Activated CD8-positive, alpha-beta memory T cell treated with anti-CD3 and anti-CD28 coated beads for 1 hour (primary cell): ENCODE measurements at places on chromosomes 3 and 15.

- no peak for DNase-seq
Measured at GRCh38 chr3:4950948-4951347, 28.3 kb upstream of the BHLHE40 start.

DNA sequence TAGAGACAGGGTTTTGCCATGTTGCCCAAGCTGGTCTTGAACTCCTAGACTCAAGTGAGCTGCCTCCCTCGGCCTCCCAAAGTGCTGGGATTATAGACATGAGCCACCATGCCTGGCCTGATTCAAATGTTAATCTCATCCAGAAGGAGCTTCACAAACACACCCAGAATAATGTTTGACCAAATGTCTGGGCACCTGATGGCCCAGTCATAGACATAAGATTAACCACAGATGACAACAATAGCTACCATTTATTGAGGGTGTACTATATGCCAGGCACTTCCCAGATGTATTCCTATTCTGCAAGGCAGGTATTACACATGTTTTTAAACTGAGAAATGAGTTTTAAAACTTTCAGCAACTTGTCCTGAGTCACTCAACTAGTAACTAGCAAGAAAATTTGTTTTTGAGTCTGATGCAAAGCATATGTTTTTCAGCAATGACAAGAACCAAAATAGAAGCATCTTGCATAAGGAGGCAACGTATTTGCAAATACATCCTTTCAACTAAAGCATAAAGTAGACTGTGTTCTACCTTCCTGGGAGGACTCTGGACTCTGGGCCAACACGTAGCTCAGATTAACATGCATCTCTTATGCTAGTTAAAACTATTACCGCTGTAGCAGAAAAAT lies 8.1 kb upstream of the SPG21 start:
- no peak for DNase-seq

- DNase-seq, result no peak
Measured at GRCh38 chr3:129409541-129409940, 18.9 kb downstream of the EFCAB12 start.

DNA sequence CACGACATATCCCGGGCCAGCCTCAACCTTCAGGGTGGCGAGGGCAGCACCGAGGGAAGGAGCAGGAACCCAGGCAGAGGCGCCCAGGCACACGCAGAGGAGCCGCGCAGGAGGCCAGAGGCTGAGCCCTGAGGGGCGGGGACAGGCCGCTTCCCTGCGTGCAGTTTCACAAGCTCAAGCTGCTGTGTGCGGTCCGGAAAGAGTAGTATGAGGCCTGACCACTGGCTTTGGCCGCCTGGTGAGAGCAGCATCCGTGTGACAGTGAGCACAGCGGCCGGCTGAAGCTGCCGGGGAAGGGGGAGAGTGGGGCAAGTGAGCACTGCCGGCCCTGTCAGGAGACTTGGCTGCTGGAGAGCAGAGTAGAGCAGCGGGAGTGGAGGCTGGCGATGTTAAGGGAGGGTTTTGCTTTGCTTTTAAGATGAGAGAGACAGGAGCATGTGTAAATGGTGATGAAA lies 8.7 kb downstream of the ZDHHC19 start:
- no peak for DNase-seq

DNA sequence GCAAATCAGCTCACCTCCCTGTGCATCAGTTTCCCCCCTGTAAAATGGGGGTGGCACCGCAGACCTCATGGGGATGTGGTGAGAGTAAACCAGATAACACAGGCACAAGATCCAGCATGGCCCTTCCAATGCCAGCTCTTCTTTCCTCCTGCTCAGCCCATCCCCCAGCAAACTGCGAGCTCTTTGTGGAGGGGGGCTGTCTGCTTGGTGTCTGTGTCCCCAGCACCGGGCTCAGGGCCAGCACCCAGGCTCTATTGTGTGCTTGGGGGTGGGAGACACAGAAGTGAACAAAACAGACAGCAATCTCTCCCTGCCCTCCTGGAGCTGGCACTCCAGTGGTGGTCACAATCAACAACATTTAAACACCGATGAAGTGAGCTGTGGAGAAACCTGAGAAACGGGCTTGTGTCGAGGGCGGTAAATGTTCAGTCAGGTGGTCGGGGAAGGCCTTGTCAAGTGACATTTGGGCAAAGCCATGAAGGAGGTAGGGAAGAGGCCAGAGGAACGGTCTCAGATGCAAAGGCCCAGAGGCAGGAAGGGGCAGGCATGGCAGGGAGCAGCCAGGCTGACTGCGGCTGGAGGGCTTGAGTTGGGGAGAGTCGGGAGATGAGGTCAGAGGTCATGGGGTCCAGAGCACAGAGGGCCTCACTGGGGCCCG lies 28.4 kb downstream of the GRIP2 start:
- no peak for DNase-seq

- DNase-seq, result no peak
Measured at GRCh38 chr3:157026091-157026490, 133.9 kb downstream of the CCNL1 start.

DNA sequence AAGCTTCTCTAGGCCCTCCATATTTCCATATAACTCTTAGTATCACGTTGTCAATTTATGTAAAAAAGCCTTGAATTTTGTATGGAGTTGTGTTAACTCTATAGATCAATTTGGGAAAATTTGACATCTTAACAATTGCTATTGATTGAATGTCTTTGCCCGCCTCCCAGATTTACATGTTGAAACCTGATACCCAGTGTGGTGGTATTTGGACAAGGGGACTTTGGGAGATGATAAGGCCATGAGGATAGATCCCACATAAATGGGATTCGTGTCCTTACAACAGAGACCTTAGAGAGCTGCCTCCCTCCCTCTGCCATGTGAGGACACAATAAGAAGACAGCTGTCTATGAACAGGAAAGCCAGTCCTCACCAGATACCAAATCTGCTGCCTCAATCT lies 21.1 kb upstream of the TNK2 start:
- DNase-seq, result no peak

DNA sequence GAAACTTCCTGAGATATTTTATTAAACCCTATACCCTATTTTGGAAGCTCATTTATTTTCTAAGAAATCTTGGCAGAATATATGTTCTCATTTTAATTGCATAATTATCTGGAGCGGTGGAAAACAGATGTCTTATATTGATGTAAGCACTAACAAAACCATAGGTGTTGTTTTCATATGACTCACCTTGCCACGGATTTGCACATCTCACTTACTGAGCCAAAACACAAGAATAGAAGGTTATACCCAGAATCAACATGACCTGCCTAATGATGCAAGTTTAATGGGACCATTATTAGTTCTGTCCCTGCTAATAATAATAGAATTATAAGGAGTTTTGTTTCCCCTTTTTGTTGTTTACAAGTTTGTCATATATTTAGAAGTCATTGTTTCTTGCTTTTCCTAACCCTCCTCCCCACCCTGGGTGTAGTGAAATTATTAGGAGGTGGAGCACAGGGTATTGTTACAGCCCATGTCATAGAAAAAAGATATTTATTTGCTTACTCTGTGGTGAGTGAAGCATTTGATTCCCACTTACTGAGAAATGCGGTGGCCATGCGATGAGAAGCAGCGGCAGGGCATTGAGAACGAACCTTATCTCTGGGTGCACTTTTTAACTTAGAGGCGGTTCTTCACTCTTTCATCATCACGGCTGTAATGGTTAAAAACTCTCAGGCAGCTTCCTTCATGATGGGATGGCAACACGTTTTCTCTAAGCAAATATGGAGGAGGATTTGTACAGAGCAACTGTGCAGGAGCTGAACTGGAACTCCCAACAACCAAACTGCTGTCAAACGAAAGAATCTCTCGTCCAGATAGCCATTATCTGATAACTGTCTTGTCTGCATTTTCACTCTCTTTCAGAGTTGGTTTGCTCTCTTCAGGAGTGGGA lies 521 bp downstream of the IL5RA start:
- DNase-seq, result no peak

GRCh38 chr3:86794361-86795065 lies 196.4 kb downstream of the VGLL3 start:
- no peak for DNase-seq

DNA sequence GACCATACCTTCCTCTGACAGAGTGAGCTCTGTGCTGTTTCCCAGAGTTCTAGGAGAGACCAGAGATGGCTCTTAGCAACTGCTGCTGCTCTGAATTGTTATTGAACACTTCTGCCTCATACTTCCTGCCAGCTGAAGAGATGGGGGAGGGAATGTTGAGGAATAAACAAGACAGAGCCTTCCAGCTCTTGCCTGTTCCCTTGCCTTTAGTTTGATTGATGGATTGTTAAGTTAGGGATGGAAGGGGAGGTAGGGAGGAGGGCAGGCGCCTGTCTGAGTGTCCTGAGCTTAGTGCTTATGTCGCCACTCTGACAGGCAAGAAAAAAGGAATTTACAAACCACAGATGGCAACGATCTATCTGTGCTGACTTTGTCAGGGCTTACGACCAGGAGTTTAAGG lies 42.8 kb downstream of the ZNF609 start:
- DNase-seq, result no peak

DNA sequence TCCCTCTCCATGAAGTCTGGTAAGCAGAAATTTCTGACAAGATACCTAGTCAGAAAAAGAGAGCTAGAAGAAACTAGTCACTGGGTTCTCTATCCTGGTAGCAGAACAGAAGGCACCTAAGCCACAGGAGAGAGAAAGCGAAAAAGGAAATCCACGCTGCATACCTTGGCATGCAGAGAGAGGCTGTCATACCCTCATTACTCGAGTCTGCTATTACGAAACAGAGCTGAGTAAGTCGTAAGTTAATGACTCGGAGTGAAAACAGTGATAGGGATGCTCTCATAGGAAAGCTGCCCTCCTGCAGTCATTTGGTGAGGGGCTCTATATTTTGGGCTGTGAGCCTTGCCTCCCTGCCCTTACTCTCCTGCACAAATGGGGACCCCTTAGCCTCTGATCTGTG lies 16.2 kb downstream of the CLRN1 start:
- no peak for DNase-seq

- DNase-seq, result no peak
Measured at GRCh38 chr15:87401973-87402372, 854.6 kb downstream of the NTRK3 start.

DNA sequence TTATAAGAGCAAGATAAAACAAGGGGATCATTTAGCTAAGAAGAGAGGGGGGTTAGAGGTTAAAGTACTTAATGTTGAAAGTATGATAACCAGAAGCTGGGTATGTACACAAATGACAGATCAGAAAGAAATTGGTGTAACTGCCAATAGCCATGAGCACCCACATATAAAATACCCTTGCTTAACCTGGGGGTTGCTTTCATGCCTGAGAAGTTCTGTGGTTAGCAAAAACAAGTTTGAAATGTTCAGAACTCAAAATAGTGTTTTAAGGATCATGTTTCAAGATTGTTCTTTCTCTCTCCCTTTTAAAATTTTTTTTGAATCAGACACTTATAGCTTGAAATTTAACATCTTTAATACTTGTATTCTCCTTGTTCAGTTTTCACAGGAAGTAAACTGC lies 321.4 kb upstream of the GBE1 start:
- no peak for DNase-seq

DNA sequence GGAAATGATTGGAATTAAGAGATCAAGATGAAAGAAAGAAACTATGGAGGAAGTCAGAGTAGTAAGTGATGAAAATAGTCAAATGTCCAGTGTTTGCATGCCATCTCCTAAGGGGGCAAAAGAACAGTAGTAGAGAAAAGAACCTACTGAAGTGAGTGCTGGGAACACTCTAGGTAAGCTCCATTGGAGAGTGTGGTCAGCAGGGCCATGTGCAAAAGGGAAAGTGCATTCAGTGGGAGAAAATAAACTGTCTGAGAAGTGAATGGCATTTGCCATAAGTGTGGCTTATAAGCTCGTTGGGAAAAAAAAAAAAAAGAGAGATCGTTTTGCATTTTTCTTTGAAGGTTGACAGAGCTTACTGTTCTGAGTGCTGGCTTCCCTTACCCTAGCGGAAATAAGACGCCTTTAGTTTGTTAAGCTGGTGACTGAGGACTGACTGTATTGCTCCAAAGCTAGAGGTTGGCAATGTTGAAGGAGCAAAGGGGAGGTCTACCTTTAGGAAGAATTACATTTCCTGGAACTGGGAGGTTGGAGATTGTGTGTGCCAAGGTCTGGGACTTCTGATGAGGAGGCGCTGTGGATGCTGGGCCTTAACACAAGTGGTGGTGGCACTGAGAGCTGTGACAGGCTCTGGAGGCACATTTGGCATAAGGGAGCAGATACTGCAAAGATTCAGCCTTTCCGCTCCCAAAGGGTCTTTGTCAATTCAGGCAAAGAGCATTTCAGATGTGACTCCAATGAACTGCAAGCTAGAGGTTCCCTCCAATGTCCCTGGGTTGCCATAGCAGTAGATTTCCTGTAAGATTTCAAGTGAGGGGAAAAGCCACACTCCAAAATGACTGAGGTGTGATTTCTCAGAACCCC lies 287.8 kb upstream of the SATB1 start:
- no peak for DNase-seq

DNA sequence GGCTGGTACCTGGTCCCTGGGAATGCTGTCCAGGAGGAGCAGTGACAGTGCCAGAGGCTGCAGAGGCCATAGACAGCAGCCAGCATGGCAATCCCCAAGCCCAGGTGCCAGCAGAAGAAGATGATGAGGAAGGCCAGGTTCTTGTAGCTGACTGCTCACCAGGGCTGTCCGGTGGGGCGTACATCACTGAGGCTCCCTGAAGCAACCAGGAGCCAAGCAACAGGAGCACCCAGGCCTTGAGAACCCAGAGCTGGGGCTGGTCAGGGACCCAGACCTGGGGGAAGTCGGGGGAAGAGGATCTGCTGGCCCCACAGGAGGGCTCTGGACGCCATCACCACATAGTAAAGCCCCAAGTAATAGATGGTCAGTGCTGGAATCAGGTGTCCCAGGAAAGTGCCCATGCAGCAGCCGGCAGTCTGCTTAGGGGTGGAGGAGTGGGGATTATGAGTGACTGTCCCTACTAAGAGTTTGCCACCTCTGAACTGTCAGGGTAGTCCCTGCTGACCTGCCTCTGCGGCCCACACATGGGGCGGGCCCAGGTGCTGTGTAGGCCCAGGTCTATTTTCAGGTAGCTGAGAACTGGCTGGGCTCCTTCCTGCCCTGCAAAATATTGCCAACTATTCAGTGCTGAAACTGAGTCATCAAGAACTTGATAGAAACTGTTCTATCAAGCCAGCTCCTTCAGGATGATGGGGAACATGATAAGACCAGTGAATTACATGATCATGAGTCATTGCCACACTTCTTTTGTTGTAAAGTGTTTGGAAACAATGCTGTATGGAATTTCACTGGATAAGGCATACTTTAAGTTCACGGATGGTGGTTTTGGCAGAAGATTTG lies 68.7 kb downstream of the CHRD start:
- no peak for DNase-seq
